ENCODE measurements at places on chromosomes 16 and 17. TPM values are rescaled to one million over a fixed set of nuclear protein-coding genes. Genes with fewer than 3 reads are reported as not detected.

The ZNF423 gene
- total RNA-seq = 0.34 TPM

The FBXW10B gene
- 0.59 TPM for total RNA-seq

The ATP6V0C gene
- total RNA-seq = 45.0 TPM

The NPIPA3 gene
- 0.34 TPM for total RNA-seq

The TBX6 gene
- 0.15 TPM for total RNA-seq

The CXCL16 gene
- 0.59 TPM for total RNA-seq

The EME1 gene
- total RNA-seq = 15.6 TPM
